Pulmonary artery endothelial cell (primary cell): ENCODE measurements at places on chromosomes 16 and 17.

GRCh38 chr17:40817103-40817682, 5.2 kb downstream of the KRT10 start:
- no peak for DNase-seq

- DNase-seq: no peak
Measured at GRCh38 chr17:43768943-43769342, 9.8 kb downstream of the DUSP3 start.

GRCh38 chr16:12780467-12780866, 23.2 kb downstream of the CPPED1 start:
- DNase-seq: no peak

GRCh38 chr17:51142597-51142996, 10.8 kb upstream of the NME1 start:
- no peak for DNase-seq

DNA sequence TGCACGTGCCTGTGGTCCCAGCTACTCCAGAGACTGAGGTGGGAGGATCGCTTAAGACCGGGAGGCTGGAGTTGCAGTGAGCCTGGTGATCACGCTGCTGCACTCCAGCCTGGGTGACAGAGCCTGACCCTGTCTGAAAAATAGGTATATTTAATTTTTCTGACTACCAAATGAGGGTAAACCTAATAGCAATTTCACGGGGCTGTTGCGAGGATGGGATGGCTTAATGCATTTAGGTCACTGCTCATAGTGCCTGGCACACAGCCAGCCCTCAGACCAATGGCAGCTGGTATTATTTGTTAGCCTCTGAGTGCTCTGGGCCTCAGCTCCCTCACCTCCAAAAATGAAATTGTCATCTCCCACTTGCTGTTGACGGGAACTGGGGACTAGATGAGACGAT, 5.9 kb upstream of the CDIP1 start:
- no peak for DNase-seq
